Cardiac muscle cell (in vitro differentiated cells and primary cell): ENCODE measurements at places on chromosomes 6 and 20.

- no peak for DNase-seq
These were observed 82.3 kb upstream of the CST7 start for GRCh38 chr20:24866742-24867141.

GRCh38 chr20:48826883-48827771 lies 672 bp downstream of the PREX1 start:
- DNase-seq = peak; percentile 27

GRCh38 chr20:24647713-24648112 lies 178.3 kb downstream of the SYNDIG1 start:
- DNase-seq = no peak

- no peak for DNase-seq
These were observed 618.4 kb downstream of the FRK start for GRCh38 chr6:115442323-115442722.

- DNase-seq = peak; percentile 61
These were observed 694.6 kb downstream of the QKI start for GRCh38 chr6:164108869-164109769.

GRCh38 chr20:62570897-62571668 lies 71.2 kb upstream of the SLCO4A1 start:
- DNase-seq = no peak

GRCh38 chr6:37362101-37362828 lies 8.5 kb downstream of the RNF8 start:
- DNase-seq = no peak

- DNase-seq = no peak
These were observed 5.7 kb downstream of the KCNK5 start for GRCh38 chr6:39223555-39223954.

DNA sequence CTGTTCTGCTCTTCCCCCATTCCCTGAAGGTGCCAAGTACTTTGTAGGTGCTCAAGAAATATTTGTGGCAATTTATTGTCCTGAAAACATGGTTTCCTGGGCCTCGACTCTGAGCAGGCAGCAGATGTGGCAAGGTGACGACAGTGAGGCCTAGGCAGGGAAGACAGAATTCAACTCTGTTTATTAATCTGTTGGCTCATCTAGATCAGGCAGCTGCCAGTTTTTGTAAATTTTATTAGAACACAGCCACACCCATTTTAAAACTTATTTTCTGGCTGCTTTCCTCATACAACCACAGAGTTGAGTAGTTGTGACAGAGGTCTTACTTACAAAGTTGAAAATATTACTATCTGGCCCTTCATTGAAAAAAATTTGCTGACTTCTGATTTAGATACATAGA lies 24.5 kb downstream of the MAPK14 start:
- DNase-seq = no peak

- no peak for DNase-seq
These were observed 722.0 kb upstream of the FLRT3 start for GRCh38 chr20:15059438-15059837.

DNA sequence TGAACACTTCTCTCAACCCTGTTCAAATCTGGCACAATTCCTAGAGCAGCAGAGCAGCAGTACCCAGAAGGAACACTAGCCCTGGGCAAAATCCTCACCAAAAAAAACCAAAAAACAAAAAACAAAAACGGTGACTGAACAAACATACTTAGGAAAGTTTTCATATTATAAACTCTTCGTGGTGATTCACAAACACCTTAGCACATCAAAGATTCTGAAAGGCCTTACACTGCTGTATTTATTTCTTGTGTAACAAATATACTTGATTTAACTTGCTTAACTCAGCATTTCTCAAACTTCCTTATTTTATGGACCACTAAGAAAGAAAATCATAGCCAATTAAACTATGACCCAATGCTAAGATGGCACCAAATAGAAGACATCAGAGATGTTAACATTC lies 57.8 kb upstream of the RREB1 start:
- no peak for DNase-seq

- no peak for DNase-seq
These were observed 1.0 kb upstream of the LY6G6D start for GRCh38 chr6:31713991-31714684.

DNA sequence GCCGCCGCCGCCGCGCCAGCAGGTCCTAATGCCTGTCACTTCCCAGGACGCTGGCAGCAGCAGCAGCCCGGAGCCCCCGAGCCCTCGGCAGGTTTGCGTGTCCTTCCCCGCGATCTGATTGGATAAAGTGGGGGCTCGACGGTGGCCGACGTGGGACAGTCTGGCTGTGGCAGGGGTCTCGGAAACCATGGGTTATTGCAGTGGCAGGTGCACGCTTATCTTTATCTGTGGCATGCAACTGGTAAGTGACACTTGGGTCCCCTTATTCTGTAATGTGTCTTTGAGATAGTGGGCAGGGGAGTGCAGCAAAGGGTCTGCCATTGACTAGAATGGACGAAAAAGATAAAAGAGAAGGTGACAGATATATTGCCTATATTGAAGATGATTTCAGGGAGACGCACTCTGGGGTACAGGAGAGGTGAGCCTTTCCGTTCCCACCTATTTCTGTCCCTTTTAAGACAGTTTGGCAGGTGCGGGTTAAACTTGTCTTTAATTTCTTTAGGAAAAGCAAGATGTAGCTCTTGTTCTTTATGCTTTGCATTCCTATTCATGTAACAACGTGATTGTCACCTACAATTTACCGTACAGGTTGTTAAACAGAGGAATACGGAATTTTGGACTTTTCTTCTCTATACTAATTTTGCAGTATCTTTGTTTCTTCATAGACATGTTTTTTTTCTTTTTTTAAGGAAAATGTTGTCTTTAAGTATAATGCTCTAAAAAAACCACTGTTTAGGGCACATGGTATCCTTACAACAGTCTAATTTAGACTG lies 535 bp downstream of the NKAIN2 start:
- no peak for DNase-seq

- no peak for DNase-seq
These were observed 187.3 kb downstream of the SAMD5 start for GRCh38 chr6:147695819-147696218.

GRCh38 chr6:88922775-88923548 lies 40.5 kb downstream of the RNGTT start:
- peak; percentile 25 for DNase-seq

GRCh38 chr6:56608332-56608731 lies 34.4 kb downstream of the DST start:
- no peak for DNase-seq

- DNase-seq = no peak
These were observed 531.1 kb upstream of the CITED2 start for GRCh38 chr6:139905404-139906052.

GRCh38 chr6:157491571-157492232 lies 110.7 kb downstream of the ZDHHC14 start:
- DNase-seq = no peak

DNA sequence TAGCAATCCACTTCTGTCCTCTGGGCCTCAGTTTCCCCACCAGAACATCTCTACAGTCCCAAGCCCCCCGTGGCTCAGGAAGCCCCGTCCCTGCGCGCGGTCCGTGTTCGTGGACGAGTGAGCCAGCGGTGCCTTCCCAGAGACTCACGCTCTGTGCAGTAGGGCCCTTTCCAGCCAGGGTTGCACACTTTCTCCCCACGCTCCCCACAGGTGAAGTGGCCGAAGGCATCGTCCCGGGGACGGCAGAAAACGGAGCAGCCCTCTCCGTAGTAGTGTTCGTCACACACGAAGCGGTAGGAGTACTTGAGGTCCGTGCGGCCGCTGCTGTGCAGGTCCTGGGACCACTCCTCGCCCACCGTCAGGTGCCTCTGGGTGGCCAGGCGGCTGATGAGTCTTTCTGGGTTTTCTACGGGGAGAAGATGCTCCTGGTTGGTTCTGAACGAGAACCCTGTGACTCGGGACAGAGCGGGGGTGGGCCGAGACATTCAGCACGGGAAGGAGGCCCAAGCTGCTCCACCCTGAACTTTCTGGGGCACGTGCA lies 2.7 kb downstream of the DLL1 start:
- DNase-seq = no peak

GRCh38 chr20:14957402-14957801 lies 620.0 kb upstream of the FLRT3 start:
- no peak for DNase-seq

GRCh38 chr6:31308050-31308844 lies 36.4 kb upstream of the HLA-C start:
- no peak for DNase-seq

DNA sequence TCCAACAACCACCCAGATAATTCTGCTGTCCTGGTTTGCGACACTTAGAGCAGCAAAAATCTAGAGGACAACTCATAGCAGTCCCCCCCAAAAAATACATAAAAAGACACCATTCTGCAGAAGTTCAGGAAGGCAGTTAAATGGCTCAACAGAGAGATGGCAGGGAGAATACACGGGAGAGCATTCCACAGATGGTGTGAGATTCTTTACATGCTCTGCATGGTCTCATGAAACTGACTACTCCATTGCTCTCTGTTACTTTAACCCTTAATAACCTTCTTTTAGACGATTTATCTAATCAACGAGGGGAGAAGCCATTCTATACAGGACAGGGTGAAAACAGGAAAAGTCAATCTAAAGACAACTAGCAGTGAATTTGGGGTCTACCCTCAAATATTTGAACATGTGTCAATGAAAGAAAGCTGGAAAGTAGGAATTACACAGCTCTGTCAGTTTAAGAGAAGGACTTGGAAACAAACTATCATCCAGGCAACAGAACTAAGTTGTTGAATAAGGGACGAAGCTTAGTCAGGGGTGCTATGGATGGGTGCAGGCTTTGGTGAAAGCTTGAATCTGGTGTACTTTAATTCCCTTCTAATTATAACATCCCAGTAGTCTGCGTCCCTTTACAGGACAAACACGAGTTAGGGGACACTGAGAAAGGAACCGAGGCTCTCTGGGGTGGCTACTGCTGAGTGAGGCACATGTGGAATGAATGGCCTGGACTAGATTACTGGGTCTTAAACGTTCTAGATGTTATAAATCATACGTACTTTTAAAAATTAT lies 5.1 kb downstream of the PERP start:
- DNase-seq = no peak

DNA sequence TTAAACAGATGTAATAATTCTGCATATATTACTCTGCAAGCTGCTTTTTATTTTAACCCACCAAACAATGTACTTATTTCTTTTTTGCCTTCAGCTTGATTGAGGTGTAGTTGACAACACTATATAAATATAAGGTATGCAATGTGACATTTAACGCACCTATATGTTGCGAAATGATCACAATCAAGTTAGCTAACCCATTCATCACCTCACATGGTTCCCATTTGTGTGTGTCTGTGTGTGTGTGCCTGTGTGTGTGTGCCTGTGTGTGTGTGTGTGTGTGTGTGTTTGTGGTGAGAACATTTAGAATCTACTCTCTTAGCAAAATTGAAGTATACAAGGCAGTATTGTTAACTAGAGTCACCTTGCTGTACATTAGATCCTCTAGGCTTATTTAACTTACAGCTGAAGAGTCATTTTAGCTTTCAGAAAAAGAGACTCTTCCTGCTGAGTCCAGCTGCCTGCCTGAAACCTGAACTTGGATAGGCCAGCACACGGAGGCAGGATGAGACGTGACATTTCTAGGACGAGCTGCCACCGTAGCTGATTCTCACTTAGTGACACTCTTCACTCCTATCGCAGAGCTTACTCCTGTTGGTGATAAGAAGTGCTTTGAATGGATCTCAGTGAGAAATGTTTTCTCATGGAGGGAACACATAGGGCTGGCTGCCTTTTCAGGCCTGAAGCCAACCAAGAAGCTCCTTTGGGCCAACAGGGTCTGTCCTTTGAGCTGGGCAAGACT lies 126.5 kb upstream of the RIPOR2 start:
- DNase-seq = no peak

- no peak for DNase-seq
These were observed 1480.4 kb downstream of the HACE1 start for GRCh38 chr6:103379272-103379671.

- peak; percentile 68 for DNase-seq
These were observed 5.5 kb upstream of the SOX4 start for GRCh38 chr6:21587961-21588480.

DNA sequence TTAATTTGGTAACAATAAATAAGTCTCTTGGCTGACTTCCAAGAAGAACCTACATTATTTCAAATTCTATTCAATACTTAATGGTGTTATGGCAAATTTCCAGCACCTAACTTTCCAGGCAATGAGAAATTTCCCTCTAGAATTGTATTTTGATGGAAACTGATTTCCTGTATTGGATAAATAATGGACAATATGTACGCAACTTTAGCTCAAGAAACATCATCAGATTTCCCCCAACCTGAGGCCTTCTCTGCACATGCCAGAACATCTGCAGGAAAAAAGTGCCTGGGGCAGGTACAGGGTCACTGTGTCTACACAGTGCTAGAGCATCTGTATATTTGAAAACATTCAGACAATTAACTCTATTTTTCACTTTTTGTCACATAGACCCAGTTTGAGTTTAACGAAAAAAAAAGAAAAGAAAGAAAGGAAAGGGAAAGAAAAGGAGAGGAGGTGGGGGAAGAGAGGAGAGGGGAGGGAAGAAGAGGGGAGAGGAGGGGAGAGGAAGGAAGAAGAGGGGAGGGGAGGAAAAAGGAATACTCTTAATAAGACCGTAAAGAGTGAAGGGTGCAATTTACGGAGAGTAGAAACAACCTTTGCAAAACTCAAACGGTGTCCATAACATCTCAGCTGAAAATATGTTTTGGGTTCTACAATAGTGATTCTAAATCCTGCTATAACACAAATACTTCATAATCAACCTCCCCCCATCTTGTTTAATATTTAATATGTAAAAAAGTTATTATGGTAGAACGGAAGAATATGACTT lies 130.0 kb downstream of the TSHZ2 start:
- no peak for DNase-seq

DNA sequence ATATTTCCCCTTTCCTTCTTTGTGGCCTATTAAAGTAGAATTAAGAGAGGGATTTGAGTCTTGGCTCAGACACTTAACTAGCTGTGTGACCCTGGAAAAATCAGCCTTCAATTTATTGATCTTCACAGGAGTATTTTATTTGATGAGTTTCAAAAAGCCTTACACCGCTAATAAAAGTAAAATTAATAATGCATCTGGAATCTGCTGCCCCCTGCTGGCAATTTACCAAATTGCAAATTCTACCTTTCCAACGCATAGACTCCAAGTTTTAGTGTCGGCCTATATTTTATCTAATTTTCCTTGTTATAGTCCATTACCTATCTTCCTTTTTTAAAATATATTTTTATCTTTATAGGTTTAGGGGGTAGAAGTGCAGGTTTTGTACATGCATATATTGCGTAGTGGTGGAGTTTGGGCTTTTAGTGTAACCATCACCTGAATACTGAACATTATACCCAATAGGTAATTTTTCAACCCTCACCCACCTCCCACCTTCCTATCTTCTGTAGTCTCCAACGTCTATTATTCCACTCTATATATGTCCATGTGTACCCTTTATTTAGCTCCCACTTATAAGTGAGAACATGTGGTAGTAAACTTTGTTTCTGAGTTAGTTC lies 46.3 kb downstream of the GOPC start:
- DNase-seq = peak; percentile 49

DNA sequence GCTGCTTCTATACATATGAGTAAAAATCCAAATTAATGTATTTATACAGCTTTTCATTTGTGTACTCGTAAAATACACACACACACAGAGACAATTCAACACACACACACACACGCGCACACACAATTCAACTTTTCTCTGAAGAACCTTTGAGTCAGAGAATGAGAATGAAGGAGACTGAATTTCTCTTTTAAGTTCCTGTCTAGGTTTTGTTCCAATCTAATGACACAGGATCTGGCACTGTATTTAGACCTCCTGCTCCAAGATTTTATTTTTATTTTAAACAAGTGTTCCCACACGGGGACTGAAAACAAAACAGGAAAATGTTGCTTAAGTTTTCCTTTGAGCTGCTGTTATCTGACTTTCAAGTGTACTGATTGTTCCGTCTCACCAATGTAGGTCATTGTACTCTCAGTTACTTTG lies 250.8 kb downstream of the LAMA2 start:
- peak; percentile 19 for DNase-seq

- peak; percentile 54 for DNase-seq
These were observed 12.1 kb upstream of the COL21A1 start for GRCh38 chr6:56259234-56260077.
